Mesothelial cell of epicardium (in vitro differentiated cells): ENCODE measurements at places on chromosomes 5 and 9. TPM values are rescaled to one million over a fixed set of nuclear protein-coding genes. Genes with fewer than 3 reads are reported as not detected.

CDHR2 gene
- 0.45 to 1.1 TPM (median 0.50 TPM) in 3 replicates for total RNA-seq

SLC28A3 gene
- 0.72 to 0.89 TPM (median 0.84 TPM) in 3 replicates for total RNA-seq

CDKN2A gene
- total RNA-seq, result 79.5 to 88.5 TPM (median 86.1 TPM) in 3 replicates

EXD3 gene
- 37.2 to 38.2 TPM (median 37.3 TPM) in 3 replicates for total RNA-seq

PAEP gene
- total RNA-seq, result not detected in 3 replicates

DRD1 gene
- 0.34 to 0.54 TPM (median 0.40 TPM) in 3 replicates for total RNA-seq

C9orf153 gene
- 0.27 to 0.51 TPM (median 0.41 TPM) in 3 replicates for total RNA-seq

HK3 gene
- total RNA-seq, result 0.18 to 0.60 TPM (median 0.29 TPM) in 3 replicates

SH2D3C gene
- 3.4 to 3.9 TPM (median 3.7 TPM) in 3 replicates for total RNA-seq

HCN1 gene
- not detected in 3 replicates for total RNA-seq

FOXD1 gene
- total RNA-seq, result 0.09 TPM in 1 of 3 replicates, not detected in the others

CCDC192 gene
- total RNA-seq, result 1.8 to 2.1 TPM (median 2.0 TPM) in 3 replicates

CORO2A gene
- total RNA-seq, result 5.9 to 6.3 TPM (median 5.9 TPM) in 3 replicates

STRBP gene
- total RNA-seq, result 65.9 to 67.1 TPM (median 66.9 TPM) in 3 replicates

C9orf50 gene
- total RNA-seq, result 0.23 to 0.87 TPM (median 0.69 TPM) in 3 replicates

IL3 gene
- total RNA-seq, result not detected in 3 replicates

PCDHGB4 gene
- total RNA-seq, result 31.0 to 35.5 TPM (median 33.0 TPM) in 3 replicates

TMC1 gene
- total RNA-seq, result 0.22 to 0.29 TPM in 2 of 3 replicates, not detected in the other

LCN10 gene
- total RNA-seq, result 0.20 to 0.51 TPM (median 0.29 TPM) in 3 replicates

RANBP17 gene
- 51.2 to 60.8 TPM (median 56.1 TPM) in 3 replicates for total RNA-seq

MCIDAS gene
- not detected in 3 replicates for total RNA-seq

PCDHAC2 gene
- 12.1 to 12.7 TPM (median 12.4 TPM) in 3 replicates for total RNA-seq

CER1 gene
- 0.78 to 1.2 TPM (median 1.0 TPM) in 3 replicates for total RNA-seq

PLPPR1 gene
- 1.1 to 1.3 TPM (median 1.2 TPM) in 3 replicates for total RNA-seq

LIX1 gene
- 9.9 to 12.0 TPM (median 10.7 TPM) in 3 replicates for total RNA-seq

IFNA8 gene
- total RNA-seq, result not detected in 3 replicates

NEURL1B gene
- 10.9 to 11.8 TPM (median 11.7 TPM) in 3 replicates for total RNA-seq

SLCO6A1 gene
- total RNA-seq, result 5.7 to 6.2 TPM (median 5.9 TPM) in 3 replicates

ACSL6 gene
- not detected in 3 replicates for total RNA-seq

CCNI2 gene
- 1.5 to 2.5 TPM (median 1.8 TPM) in 3 replicates for total RNA-seq

SHLD3 gene
- total RNA-seq, result 3.5 to 4.0 TPM (median 3.7 TPM) in 3 replicates

STC2 gene
- total RNA-seq, result 24.8 to 26.9 TPM (median 26.0 TPM) in 3 replicates

SH3GL2 gene
- 0.34 to 0.51 TPM (median 0.38 TPM) in 3 replicates for total RNA-seq

ACER2 gene
- 2.9 to 3.1 TPM (median 3.1 TPM) in 3 replicates for total RNA-seq

SLCO4C1 gene
- total RNA-seq, result 1.1 to 1.3 TPM (median 1.2 TPM) in 3 replicates

SLC25A2 gene
- total RNA-seq, result 1.3 to 1.6 TPM (median 1.6 TPM) in 3 replicates

LYRM7 gene
- total RNA-seq, result 5.4 to 8.6 TPM (median 6.3 TPM) in 3 replicates

IFNA2 gene
- 0.34 to 0.62 TPM (median 0.58 TPM) in 3 replicates for total RNA-seq

INSL4 gene
- not detected in 3 replicates for total RNA-seq

EIF4E1B gene
- total RNA-seq, result not detected in 3 replicates

PALM2AKAP2 gene
- total RNA-seq, result 39.7 to 45.1 TPM (median 43.6 TPM) in 3 replicates

KLF4 gene
- 14.7 to 18.0 TPM (median 17.0 TPM) in 3 replicates for total RNA-seq

PGGT1B gene
- 40.3 to 41.6 TPM (median 40.9 TPM) in 3 replicates for total RNA-seq

ZNF879 gene
- total RNA-seq, result 7.1 to 8.6 TPM (median 8.5 TPM) in 3 replicates

SERF1A gene
- total RNA-seq, result 21.8 to 25.6 TPM (median 23.3 TPM) in 3 replicates

TRPM3 gene
- 1.1 to 1.6 TPM (median 1.1 TPM) in 3 replicates for total RNA-seq

SMIM33 gene
- total RNA-seq, result not detected in 3 replicates

SOX30 gene
- total RNA-seq, result not detected in 3 replicates

HDAC3 gene
- total RNA-seq, result 96.0 to 108 TPM (median 102 TPM) in 3 replicates

EMB gene
- total RNA-seq, result 15.7 to 18.4 TPM (median 17.7 TPM) in 3 replicates

SLC4A9 gene
- total RNA-seq, result 1.8 to 2.5 TPM (median 2.2 TPM) in 3 replicates

BRD9 gene
- total RNA-seq, result 58.9 to 60.5 TPM (median 59.3 TPM) in 3 replicates

TAF11L7 gene
- not detected in 3 replicates for total RNA-seq

PDCD1LG2 gene
- total RNA-seq, result not detected in 3 replicates

SPATA31C1 gene
- 0.13 to 0.29 TPM (median 0.18 TPM) in 3 replicates for total RNA-seq

IGFBPL1 gene
- total RNA-seq, result 0.27 to 0.34 TPM in 2 of 3 replicates, not detected in the other
